SK-N-DZ (cell line): ENCODE measurements at places on chromosomes 5 and 9.

GRCh38 chr9:86353655-86354010 is 577 bp downstream of the TUT7 start:
- DNase-seq: no peak

DNA sequence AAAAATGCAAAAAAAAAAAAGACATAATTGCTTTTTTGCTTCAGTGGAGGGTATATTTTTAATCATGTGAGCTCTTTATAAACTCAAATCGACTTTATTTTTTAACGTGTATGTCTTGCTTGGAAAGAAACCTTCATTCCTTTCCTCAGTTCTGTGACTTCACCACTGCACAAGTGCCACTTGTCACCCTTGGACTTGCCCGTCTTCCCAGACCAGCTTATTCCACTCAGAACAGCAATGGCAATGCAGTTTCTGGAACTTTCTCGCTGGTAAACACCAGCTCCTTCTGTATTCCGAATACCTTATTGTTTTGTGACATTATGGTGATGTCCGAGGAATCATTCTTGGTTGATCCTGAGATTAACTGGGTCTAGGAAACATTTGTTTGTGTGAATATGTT is 440.5 kb upstream of the ADAMTS16 start:
- no peak for DNase-seq

- no peak for DNase-seq
Observed at GRCh38 chr9:117542021-117542420, 127.2 kb upstream of the ASTN2 start.

- DNase-seq: no peak
Observed at GRCh38 chr9:104784098-104784497, 20.2 kb downstream of the NIPSNAP3B start.

- DNase-seq: no peak
Observed at GRCh38 chr5:87705876-87706275, 293.1 kb upstream of the CCNH start.

DNA sequence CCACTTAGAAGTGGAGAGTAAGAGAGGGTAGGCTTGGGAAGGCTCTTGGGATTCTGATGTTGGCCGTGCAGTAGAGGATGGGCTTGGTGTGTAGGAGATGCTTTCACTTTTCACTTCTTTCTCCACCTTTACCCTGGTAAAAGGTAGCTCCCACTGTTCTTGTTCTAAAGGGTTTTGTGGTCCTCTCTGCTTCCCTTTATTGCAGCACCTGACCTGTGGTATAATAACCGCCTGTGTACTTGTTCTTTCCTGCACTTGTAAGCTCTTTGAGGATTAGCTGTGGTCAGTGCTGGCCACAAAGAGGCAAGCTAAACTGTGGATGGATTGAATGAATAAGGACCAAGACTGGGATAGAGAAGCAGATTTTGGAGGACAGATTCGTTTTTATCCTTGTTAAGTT is 25.2 kb downstream of the KDM4C start:
- no peak for DNase-seq

DNA sequence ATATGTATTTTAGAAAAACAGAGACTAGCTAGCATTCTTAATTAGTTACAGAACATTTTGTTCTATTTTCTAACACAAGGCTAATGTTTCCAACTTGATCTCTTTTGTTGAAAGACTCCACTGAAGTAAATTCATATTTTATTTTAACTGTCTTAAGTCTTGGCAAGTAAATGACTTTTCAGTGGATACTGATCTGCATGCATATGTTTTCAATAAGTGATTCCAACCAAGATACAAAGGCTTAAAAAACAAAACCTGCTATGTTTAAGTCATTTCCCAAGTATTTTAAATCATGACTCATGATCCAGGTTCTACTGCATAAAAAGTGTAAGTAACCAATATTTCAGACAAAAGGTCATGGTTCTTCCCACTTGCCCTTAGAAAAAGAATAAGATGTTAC is 5.7 kb downstream of the CDO1 start:
- no peak for DNase-seq
